ENCODE measurements at places on chromosomes 5 and 9. TPM values are rescaled to one million over a fixed set of nuclear protein-coding genes. Genes with fewer than 3 reads are reported as not detected.

Gene TAF11L5
- not detected for total RNA-seq

Gene TLX3
- not detected for total RNA-seq

Gene AIF1L
- total RNA-seq, result 0.58 TPM

Gene FOXD4L3
- total RNA-seq, result under 0.01 TPM

Gene QRFP
- not detected for total RNA-seq

Gene IL9
- not detected for total RNA-seq

Gene GDA
- total RNA-seq, result not detected

Gene BHMT
- under 0.01 TPM for total RNA-seq

Gene LRRC19
- not detected for total RNA-seq

Gene MUSK
- total RNA-seq, result 0.19 TPM

Gene SYNPO
- total RNA-seq, result 7.3 TPM

Gene SVEP1
- total RNA-seq, result 14.4 TPM

Gene PCDHA5
- total RNA-seq, result under 0.01 TPM

Gene SKP1
- 271 TPM for total RNA-seq

Gene CARD9
- total RNA-seq, result 4.6 TPM

Gene SH3TC2
- total RNA-seq, result 4.4 TPM

Gene SLC45A2
- total RNA-seq, result not detected

Gene LOX
- 324 TPM for total RNA-seq

Gene CRHBP
- 9.2 TPM for total RNA-seq

Gene HRCT1
- 0.58 TPM for total RNA-seq

Gene ESM1
- 338 TPM for total RNA-seq

Gene ABLIM3
- total RNA-seq, result 22.8 TPM

Gene PCDHGA2
- total RNA-seq, result 1.5 TPM

Gene KCNIP1
- not detected for total RNA-seq

Gene ENTR1
- total RNA-seq, result 57.9 TPM

Gene PAIP2
- total RNA-seq, result 118 TPM

Gene BARX1
- under 0.01 TPM for total RNA-seq

Gene SLC6A19
- total RNA-seq, result not detected

Gene CCL27
- not detected for total RNA-seq

Gene EIF4E1B
- not detected for total RNA-seq

Gene PRRX2
- 3.9 TPM for total RNA-seq

Gene IFNA21
- total RNA-seq, result not detected

Gene WNT8A
- not detected for total RNA-seq

Gene PLCXD3
- under 0.01 TPM for total RNA-seq

Gene APBA1
- total RNA-seq, result 2.5 TPM

Gene GNA14
- total RNA-seq, result 4.0 TPM

Gene IFNA8
- not detected for total RNA-seq

Gene CAMLG
- 47.9 TPM for total RNA-seq

Gene BASP1
- total RNA-seq, result 161 TPM

Gene OR1L8
- not detected for total RNA-seq

Gene PCSK5
- 3.3 TPM for total RNA-seq

Measured in regular cardiac myocyte (primary cell).